CD4-positive, alpha-beta T cell treated with Interleukin-15 for 4 hours (primary cell): ENCODE measurements at places on chromosomes 7 and 10.

GRCh38 chr10:75430000-75430763 is 1.2 kb upstream of the LRMDA start:
- no peak for DNase-seq

GRCh38 chr7:11517853-11518252 is 314.1 kb downstream of the THSD7A start:
- DNase-seq, result no peak

DNA sequence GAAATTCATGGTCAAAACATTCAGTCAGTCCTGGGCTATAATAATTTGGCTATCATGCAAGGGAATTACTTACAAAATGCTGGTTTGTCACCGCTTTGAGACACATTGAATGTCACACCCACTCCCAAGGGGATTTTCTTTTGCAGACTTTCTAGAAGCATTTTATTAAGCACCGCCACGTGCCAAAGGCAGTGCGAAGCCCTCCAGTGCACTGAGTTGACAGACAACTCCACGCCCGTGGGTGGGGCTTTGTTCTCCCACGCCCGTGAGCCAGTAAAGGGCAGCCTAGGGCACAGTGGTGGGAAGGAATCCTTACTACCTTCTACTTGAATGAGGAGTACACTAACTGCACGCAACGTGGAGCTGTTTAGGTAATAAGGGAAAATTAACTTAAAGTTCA is 515.8 kb downstream of the KCNMA1 start:
- no peak for DNase-seq

GRCh38 chr7:106452031-106452851 is 167.5 kb upstream of the NAMPT start:
- no peak for DNase-seq

DNA sequence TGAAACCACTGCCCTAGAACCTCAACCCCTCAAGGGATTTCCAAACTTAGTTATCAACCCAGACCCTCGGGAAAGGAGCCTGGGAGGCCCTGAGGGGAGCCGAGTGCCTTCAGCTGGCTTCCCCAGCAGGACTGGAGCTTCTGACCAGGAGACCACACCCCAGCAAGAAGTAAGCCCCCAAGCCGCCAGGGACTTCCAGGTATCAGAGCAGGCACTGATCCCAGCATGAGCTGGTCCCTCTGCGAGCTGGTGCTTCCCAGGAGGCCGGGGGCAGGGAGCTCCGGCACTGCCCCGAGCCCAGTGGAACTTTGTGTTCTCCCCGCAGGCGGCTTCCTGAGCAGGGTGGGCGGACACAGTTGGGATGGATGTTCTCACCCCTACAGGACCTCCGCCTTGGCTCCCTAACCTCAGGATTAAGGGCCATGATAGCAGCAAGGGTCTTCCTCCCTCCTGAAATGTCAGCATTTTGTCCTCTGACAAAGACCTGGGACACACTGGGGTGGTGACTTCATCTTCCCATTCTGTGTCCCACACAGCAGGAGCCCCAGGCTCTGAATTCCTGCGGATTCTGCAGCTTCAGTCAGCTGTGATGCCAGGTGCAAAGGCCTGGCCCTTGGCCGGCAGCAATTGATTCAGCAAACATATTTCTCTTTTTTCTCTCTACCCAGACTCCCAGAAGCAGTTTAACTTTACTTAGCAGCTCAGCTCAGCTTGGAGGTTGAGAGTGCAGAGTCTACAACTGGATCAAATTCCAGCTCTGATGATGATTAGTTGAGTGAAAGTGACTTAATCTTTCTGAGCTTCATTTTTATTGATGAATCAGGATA is 11.6 kb downstream of the ATP6V0E2 start:
- DNase-seq, result no peak

GRCh38 chr7:117871401-117871777 is 1.9 kb downstream of the CTTNBP2 start:
- no peak for DNase-seq

DNA sequence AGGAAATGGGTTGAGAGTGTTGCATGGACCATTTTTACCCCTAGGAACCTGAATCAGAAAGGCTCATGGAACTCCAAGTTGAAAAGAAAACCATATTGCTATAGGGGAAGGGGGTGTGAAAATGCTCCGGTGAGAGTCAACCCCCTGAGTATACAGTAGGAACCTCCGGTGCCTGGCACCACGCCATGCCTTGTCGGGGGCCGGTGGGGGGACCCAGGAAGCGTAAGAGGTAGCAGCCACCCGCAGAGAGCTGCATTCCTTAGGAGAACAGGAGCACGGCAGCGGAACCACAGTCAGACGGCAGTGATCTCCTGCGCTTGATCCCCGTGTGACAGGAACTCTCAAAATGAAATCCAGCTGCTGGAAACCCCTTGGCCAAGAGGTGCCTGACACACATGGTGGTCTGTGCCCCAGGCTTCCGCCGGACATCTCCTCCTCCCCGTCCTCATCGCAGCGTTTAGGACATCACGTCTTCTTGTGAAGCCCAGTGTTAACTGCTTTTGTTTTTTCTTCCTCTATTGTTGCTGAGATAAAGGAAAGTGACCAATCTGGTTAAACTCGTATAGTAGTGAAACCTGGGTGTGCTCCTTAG is 186.8 kb downstream of the CELF2 start:
- no peak for DNase-seq

DNA sequence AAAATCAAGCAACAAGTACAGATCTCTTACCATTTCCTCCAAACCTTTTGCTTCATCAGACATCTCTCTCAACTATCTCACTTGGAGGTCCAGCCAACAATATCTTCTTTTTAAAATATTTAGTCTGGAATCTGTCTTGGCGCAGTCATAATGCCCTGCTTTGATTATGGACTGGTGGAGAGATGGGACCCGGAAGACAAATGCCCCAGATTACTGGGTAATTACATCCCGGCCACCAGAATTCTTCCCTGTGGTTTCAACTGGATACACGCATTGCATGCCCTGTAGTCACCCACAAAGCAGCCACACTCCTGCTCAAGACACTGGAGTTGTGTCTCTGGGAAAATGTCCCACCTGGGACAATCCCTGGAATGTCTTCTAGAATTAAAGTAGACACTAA is 65.5 kb downstream of the BPGM start:
- DNase-seq, result no peak

DNA sequence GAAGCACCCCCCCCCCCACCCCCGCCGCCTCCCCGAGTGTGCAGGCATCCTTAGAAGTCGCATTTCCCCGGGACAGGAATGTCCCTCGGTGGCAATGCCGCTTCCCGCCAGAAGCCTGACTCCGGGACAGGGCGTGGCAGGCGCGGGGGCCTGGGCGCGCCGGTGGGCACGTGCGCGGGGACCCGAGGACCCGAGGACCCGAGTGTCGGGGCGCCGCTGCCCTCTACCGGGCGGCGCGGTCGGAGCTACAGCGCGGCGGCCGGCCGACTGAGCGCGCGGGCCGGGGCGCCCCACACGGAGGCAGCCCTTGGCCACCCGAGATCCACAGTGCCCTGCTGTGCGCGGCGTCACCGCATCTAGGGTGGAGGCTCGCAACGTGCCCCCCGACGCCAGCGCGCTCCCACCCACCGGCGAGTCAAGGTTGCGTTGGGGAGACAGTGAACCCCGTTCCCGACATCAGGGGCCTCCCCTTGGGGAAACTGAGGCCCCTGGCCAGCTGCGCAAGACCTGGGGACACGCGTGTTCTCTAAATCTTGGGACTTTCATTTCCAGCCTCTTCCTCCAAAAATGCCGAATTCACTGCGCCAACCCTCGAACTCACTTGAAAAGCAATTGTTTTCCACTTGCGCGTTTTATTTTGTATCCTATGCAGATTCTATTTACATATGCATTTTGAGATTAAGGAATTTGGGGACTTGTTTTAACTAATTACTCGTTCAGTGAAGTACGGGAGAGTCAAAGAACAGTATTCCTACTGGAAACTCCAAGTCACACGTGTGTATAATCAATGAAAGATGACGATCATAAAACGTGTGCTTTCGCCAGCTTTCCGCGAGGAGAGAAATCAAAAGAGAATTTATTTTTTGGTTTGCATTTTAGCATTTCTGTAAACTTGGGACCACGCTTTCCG is 3.1 kb upstream of the CUX1 start:
- peak; percentile 40 for DNase-seq

DNA sequence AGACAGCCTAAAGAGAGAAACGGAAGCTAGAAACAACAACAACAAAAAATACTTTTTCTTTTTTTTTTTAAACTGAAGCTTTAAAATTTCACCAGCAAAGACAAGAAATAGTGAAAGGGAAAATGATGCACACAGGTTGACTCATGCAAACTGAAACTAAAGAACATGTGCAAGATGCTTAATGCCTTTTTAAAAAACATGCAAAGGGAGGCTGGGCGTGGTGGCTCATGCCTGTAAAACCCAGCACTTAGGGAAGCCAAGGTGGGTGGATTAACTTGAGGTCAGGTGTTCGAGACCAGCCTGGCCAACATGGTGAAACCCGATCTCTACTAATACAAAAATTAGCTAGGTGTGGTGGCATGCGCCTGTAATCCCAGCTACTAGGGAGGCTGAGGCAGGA is 15.1 kb upstream of the CUBN start:
- DNase-seq, result peak; percentile 34

- DNase-seq, result no peak
These were observed 42.0 kb downstream of the GNA12 start for GRCh38 chr7:2802101-2802500.

GRCh38 chr10:104321725-104322415 is 16.4 kb downstream of the ITPRIP start:
- no peak for DNase-seq
